ENCODE measurements at places on chromosomes 7 and 10.

- no peak for DNase-seq
Measured at GRCh38 chr10:88830643-88831268, 20.9 kb downstream of the ANKRD22 start.

DNA sequence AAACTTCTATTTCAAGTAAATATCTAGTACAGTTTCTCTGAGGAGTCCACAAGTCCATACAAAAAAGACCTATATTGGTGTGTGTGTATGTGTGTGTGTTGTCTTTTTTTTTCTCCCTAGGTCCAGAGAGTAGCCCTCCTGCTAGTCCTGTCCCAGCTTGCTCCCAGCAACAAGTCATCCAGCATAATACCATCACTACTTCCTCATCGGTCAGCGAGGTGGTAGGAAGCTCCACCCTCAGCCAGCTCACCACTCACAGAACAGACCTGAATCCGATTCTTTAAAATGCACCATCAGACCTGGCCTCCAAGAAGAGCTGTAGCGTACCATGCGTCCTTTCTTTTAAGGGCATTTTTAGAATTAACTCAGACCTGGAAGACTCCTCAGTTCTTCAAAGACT lies 139.1 kb downstream of the TRIL start:
- no peak for DNase-seq

DNA sequence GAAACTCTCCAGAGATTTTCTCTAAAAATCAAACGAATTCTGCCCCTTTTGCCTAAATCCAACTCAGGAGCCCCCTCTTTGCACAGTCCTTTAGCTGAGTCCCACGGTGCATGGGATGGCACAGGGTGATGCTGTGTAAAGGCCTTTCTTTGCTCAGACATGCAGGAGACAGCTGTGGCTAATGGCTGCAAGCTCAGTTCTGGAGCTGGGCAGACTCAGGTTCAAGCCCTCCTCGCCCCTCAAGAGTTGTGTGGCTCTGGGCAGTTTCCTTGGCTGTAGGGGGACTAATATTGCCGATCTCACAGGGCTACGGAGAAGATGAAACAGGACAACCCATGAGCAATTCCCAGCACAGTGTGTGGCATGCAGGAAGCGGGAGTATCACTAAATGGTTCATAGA lies 42.6 kb downstream of the CLEC2L start:
- no peak for DNase-seq

- no peak for DNase-seq
Measured at GRCh38 chr10:124366825-124367224, 51.9 kb downstream of the OAT start.

DNA sequence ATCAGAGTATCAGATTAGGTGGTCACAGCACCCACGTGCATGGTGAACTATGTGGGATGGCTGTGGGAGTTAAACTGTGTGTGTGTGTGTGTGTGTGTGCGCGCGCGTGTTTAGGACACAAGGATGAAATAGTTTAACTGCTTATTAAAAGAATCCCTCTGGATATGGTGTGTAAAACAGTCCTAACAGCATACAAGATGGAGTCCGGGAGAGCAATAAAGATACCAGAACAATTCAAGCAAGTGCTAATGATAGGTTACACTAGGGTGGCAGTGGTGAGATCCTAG lies 202.2 kb downstream of the IPMK start:
- DNase-seq, result no peak

DNA sequence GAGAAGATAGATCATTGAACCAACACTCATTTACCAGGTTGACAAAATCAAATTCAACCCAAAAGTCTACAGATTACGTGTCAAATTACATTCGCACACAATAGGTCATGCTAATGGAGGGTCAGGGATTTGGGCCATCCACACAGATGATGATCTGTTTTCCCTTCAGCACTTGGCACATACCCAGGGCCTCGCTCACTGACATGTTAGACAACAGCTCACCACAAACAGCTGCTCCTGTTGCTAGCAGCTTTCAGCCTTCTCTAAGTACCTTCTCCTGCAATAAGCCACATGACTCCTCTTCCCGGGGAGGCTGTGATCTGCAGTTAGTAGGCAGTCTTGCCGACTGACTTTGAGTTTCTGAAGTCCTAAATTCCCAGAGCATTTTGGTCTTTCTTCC lies 18.4 kb downstream of the NKX2-3 start:
- DNase-seq, result no peak

GRCh38 chr7:27423290-27423689 lies 180.7 kb downstream of the EVX1 start:
- no peak for DNase-seq

GRCh38 chr7:18538554-18539250 lies 43.2 kb downstream of the HDAC9 start:
- DNase-seq, result no peak

Data from amygdala (tissue), 56 donors.